ENCODE measurements at places on chromosomes 3 and 15. TPM values are rescaled to one million over a fixed set of nuclear protein-coding genes. Genes with fewer than 3 reads are reported as not detected.
A peak's percentile ranks its signal among the peaks of the same experiment; 100 is the strongest.

DNA sequence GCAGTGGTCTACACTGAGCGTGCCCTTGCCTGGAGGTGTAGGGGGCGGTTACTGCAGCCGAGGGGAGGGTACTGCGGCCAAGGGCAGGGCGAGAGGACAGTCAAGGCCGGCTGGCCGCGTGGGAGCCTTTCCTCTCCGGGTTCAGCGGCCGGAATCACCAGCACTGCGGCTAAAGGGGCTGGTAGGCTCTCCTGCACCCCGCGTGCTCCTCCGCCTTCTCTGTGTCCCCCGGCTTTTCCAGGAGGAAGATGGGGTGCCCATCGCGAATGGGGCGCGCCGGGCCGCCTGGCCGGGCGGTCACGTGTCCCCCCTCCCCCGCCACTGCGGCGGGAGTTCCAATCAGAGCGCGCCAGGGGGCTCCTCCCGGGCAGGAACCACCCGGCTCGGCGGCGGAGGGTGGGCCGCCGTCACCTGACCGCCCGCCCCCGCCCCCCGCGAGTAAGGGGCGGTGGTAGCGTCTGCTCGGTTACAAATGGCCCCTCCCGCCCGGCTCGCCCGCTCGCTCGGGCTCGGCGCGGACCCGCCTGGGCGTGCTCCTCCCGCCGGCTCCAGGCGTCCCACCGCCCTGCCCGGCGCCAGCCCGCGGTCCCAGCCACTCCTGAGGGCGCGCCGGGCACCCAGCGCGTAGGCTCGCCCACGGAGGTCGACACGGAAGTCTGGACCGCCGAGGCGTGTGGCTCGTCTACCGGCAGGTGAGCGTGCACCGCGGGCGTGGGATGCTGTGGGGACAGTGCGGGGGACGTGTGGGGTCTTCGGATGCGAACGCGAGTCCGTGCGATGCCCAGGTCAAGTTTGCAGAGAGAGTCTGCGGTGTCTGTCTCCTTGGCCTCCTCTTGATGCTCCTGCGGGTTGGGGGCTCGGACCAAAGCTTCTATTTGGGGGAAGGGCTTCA lies 242.6 kb upstream of the TOPAZ1 start:
- DNase-seq = peak; percentile 81
- H3K4me3 ChIP-seq = peak overlapping the region; percentile 91
- peaks cover 11% of the 10 kb centered on the region for H3K4me1 ChIP-seq
- peaks cover 25% of the 10 kb centered on the region for H3K27me3 ChIP-seq
- H3K36me3 ChIP-seq = peaks cover 5% of the 10 kb centered on the region

ERC2 gene
- 48.3 TPM for total RNA-seq

- H3K4me3 ChIP-seq = no peak overlapping the region
- H3K27me3 ChIP-seq = no peaks in the 10 kb centered on the region
These were observed 154.3 kb downstream of the ECT2 start for GRCh38 chr3:172904711-172905373.

GRCh38 chr3:170429050-170429449 lies 10.4 kb downstream of the CLDN11 start:
- H3K4me3 ChIP-seq = no peak overlapping the region
- H3K36me3 ChIP-seq = no peaks in the 10 kb centered on the region
- H3K27ac ChIP-seq = no peak overlapping the region
- no peak for DNase-seq
- no peaks in the 10 kb centered on the region for H3K27me3 ChIP-seq

- no peaks in the 10 kb centered on the region for H3K36me3 ChIP-seq
- no peak overlapping the region for H3K4me3 ChIP-seq
- no peaks in the 10 kb centered on the region for H3K4me1 ChIP-seq
- DNase-seq = no peak
- H3K27ac ChIP-seq = no peak overlapping the region
These were observed 402.1 kb upstream of the SUCLG2 start for GRCh38 chr3:68056556-68056955.

SNX22 gene
- total RNA-seq = 4.6 TPM

- H3K4me3 ChIP-seq = no peak overlapping the region
- H3K4me1 ChIP-seq = no peaks in the 10 kb centered on the region
- H3K27me3 ChIP-seq = no peaks in the 10 kb centered on the region
- DNase-seq = no peak
These were observed 201.9 kb downstream of the TNIK start for GRCh38 chr3:171258316-171258715.

CACNA2D3 gene
- total RNA-seq = 10.0 TPM

DNA sequence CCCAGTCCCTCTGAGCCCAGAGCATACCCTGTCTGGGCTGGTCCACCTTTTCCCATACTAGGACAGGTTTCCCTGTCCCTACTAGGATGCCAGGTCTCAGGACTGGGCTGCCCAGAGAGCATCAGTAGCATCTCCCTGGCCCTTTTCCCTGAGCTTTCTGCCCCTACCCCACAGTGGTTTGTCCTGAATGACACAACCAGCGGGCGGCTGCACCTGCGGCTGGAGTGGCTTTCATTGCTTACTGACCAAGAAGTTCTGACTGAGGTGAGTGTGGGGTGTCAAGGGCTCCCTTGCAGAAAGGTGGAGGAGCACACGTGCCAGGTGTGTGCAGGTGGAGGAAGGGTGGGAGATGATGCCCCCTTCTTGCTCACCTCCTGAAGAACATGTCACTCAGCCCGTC lies 33.5 kb downstream of the ESYT3 start:
- H3K27me3 ChIP-seq = peaks cover 6% of the 10 kb centered on the region
- no peak overlapping the region for H3K4me3 ChIP-seq
- H3K27ac ChIP-seq = no peak overlapping the region

CYP8B1 gene
- total RNA-seq = not detected

GRCh38 chr15:39887832-39888231 lies 32.2 kb downstream of the GPR176 start:
- DNase-seq = no peak
- no peaks in the 10 kb centered on the region for H3K4me1 ChIP-seq
- no peak overlapping the region for H3K27ac ChIP-seq
- no peaks in the 10 kb centered on the region for H3K36me3 ChIP-seq

- H3K27me3 ChIP-seq = peaks cover 3% of the 10 kb centered on the region
- H3K4me1 ChIP-seq = no peaks in the 10 kb centered on the region
- H3K4me3 ChIP-seq = no peak overlapping the region
- peaks cover 9% of the 10 kb centered on the region for H3K36me3 ChIP-seq
These were observed 19.6 kb downstream of the DUOX2 start for GRCh38 chr15:45094358-45094730.

FGF12 gene
- total RNA-seq = 33.1 TPM

SCN5A gene
- total RNA-seq = 4.8 TPM

GRCh38 chr3:142028243-142028777 lies 121.0 kb downstream of the TFDP2 start:
- peak overlapping the region; percentile 76 for H3K27ac ChIP-seq
- no peak for DNase-seq
- peaks cover 18% of the 10 kb centered on the region for H3K4me1 ChIP-seq
- H3K36me3 ChIP-seq = no peaks in the 10 kb centered on the region
- H3K27me3 ChIP-seq = peaks cover 2% of the 10 kb centered on the region

C2CD4B gene
- not detected for total RNA-seq

GRCh38 chr3:86175593-86176444 lies 815.1 kb downstream of the VGLL3 start:
- no peaks in the 10 kb centered on the region for H3K27me3 ChIP-seq
- no peaks in the 10 kb centered on the region for H3K36me3 ChIP-seq
- H3K27ac ChIP-seq = no peak overlapping the region
- peaks cover 16% of the 10 kb centered on the region for H3K4me1 ChIP-seq
- H3K4me3 ChIP-seq = no peak overlapping the region
- DNase-seq = no peak

GRCh38 chr3:127221037-127221436 lies 28.1 kb downstream of the PRR23E start:
- H3K4me3 ChIP-seq = no peak overlapping the region
- H3K36me3 ChIP-seq = peaks cover 20% of the 10 kb centered on the region
- H3K4me1 ChIP-seq = peaks cover 6% of the 10 kb centered on the region
- H3K27me3 ChIP-seq = peaks cover 4% of the 10 kb centered on the region

LRRC34 gene
- 3.6 TPM for total RNA-seq

TGM5 gene
- not detected for total RNA-seq

BUB1B gene
- 16.5 TPM for total RNA-seq

- DNase-seq = no peak
- no peaks in the 10 kb centered on the region for H3K36me3 ChIP-seq
- H3K27me3 ChIP-seq = peaks cover 30% of the 10 kb centered on the region
- peaks cover 26% of the 10 kb centered on the region for H3K4me1 ChIP-seq
- no peak overlapping the region for H3K27ac ChIP-seq
These were observed 2.1 kb upstream of the USP3 start for GRCh38 chr15:63502137-63502766.

DNA sequence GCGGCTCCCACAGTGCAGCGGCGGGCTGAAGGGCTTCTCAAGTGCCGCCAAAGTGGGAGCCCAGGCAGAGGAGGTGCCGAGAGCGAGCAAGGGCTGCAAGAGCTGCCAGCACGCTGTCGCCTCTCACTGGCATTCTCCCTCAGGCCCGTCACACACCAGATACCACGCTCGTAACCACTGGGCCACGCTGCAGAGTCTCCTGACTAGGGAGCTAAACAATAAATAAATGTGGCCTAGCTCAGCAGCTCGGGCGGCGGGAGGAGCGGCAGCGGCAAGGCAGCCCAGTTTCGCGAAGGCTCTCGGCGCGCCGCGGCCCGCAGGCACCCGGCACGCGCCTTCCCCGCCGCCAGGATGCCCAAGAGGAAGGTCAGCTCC lies 55.9 kb upstream of the FAM174B start:
- H3K27me3 ChIP-seq = peaks cover 12% of the 10 kb centered on the region
- H3K27ac ChIP-seq = no peak overlapping the region
- no peaks in the 10 kb centered on the region for H3K36me3 ChIP-seq
- peak overlapping the region; percentile 77 for H3K4me3 ChIP-seq

- H3K4me3 ChIP-seq = no peak overlapping the region
- no peak for DNase-seq
- H3K36me3 ChIP-seq = no peaks in the 10 kb centered on the region
- peak overlapping the region; percentile 24 for H3K27ac ChIP-seq
- peaks cover 2% of the 10 kb centered on the region for H3K27me3 ChIP-seq
These were observed 194.7 kb downstream of the NR1D2 start for GRCh38 chr3:24139463-24140412.

Data from glutamatergic neuron (in vitro differentiated cells).